ENCODE measurements at places on chromosomes 7 and 10.

- no peak overlapping the region for H3K4me3 ChIP-seq
- no peak overlapping the region for H3K27ac ChIP-seq
- H3K4me1 ChIP-seq = no peaks in the 10 kb centered on the region
These were observed 70.1 kb upstream of the HECW1 start for GRCh38 chr7:43042302-43042701.

GRCh38 chr10:43172645-43173044, 34.4 kb downstream of the CSGALNACT2 start:
- no peak overlapping the region for H3K27ac ChIP-seq
- H3K27me3 ChIP-seq = no peaks in the 10 kb centered on the region
- no peak for ATAC-seq
- H3K36me3 ChIP-seq = no peaks in the 10 kb centered on the region
- peaks cover 6% of the 10 kb centered on the region for H3K4me1 ChIP-seq
- H3K4me3 ChIP-seq = no peak overlapping the region

GRCh38 chr10:124977648-124978375, 35.9 kb downstream of the ZRANB1 start:
- no peak overlapping the region for H3K4me3 ChIP-seq
- H3K4me1 ChIP-seq = peaks cover 17% of the 10 kb centered on the region
- H3K27ac ChIP-seq = no peak overlapping the region
- H3K27me3 ChIP-seq = no peaks in the 10 kb centered on the region
- no peaks in the 10 kb centered on the region for H3K36me3 ChIP-seq

GRCh38 chr7:126302639-126303038, 950.1 kb downstream of the GRM8 start:
- no peak overlapping the region for H3K27ac ChIP-seq
- no peaks in the 10 kb centered on the region for H3K27me3 ChIP-seq
- H3K4me3 ChIP-seq = no peak overlapping the region

DNA sequence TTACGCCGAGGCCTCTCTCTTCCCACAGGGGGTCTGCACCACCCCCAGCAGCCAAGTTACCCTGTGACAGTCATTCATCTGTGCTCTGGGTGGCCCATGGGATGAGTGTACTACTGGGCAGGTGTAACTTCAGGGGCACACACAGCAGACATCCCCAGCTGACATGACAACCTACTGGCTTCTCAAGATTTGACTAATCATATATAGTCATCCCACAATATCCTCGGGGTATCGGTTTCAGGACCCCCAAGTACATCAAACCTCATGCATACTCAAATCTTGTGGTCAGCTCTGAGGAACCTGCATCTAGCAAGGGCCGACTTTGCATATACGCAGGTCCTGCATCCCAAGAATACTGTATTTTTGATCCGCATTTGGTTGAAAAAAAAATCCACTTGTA, 336.9 kb upstream of the C7orf33 start:
- no peaks in the 10 kb centered on the region for H3K4me1 ChIP-seq
- no peaks in the 10 kb centered on the region for H3K36me3 ChIP-seq
- H3K27me3 ChIP-seq = no peaks in the 10 kb centered on the region
- no peak for ATAC-seq

DNA sequence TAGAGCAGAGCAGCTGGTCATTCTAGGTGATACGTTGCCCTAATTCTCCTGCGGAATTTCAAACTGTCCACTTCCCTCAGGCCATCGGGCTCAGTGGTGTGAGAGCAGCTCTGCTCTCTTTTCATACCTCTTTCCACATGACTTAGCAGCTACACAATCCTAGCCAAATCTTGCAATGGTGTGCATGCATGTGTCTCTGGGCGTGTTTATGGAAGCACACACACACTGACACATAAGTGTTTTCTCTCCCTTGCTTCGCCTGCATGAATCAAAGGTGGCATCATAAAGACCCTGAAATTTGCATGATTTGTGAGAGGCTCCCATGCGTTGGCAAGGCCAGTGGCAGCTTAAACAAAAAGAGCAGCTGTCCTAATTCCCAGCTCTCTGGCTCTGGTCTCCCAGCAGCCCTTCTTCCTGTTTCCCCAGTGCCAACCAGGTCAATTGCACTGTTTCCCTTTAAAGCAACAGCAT, 1189.5 kb downstream of the GATA3 start:
- no peak overlapping the region for H3K4me3 ChIP-seq
- no peaks in the 10 kb centered on the region for H3K4me1 ChIP-seq
- H3K27ac ChIP-seq = no peak overlapping the region
- H3K27me3 ChIP-seq = peaks cover 12% of the 10 kb centered on the region

- H3K36me3 ChIP-seq = no peaks in the 10 kb centered on the region
- no peak overlapping the region for H3K4me3 ChIP-seq
- H3K27me3 ChIP-seq = no peaks in the 10 kb centered on the region
These were observed 57.1 kb downstream of the COL28A1 start for GRCh38 chr7:7478569-7478968.

DNA sequence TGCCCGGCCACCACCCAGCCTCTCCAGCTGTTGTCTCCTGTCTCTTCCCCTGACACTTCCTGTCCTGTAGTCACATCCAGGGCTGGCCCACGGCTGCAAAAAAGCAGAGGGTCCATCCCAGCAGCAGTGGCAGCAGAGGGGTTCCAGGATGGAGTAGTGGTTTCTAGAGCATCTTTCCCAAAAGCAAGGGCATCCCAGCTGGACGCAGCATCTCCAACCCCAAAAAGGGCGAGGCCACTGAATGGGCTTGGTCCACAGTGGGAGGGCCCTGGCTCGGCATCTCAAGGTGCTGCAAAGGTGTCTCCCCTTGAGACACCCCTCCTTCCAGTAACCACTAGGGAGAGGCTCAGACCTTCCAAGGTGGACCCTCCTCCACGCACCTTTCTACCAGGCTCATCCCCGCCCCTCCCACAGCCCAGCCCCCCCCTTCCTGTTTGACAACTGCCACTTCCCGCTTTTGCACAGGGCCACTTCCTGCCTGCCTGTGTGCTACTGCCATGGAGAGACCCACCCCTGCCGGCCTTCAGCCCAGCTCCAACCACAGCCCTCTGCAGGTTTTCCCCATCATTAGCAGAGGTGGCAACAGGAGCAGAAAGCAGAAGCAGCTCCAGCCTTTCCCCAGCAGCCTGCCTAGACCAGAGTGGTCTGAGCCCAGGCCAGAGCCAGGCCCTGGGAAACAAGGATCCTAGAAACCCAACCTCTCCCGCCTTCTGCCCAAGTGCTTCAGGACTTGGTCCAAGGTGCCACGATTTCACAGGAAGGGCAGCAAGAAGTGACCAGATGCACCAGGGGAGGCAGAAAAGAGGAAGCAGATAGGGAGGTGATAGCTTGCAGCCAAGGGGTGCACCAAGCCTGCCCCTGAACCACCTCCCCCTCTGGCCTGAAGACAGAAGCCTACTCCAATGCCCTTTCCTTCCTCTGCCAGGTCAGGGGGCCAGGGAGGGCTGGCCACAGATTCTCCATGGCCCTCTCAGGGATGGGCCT, 8.6 kb downstream of the CAMK2G start:
- peaks cover 39% of the 10 kb centered on the region for H3K4me1 ChIP-seq
- H3K27ac ChIP-seq = peak overlapping the region; percentile 21
- no peaks in the 10 kb centered on the region for H3K27me3 ChIP-seq
- peak; percentile 42 for ATAC-seq
- peak overlapping the region; percentile 6 for H3K4me3 ChIP-seq
- H3K36me3 ChIP-seq = no peaks in the 10 kb centered on the region

GRCh38 chr10:60257767-60258428, 131.8 kb downstream of the ANK3 start:
- H3K4me1 ChIP-seq = no peaks in the 10 kb centered on the region
- no peak overlapping the region for H3K27ac ChIP-seq
- H3K4me3 ChIP-seq = no peak overlapping the region
- H3K36me3 ChIP-seq = no peaks in the 10 kb centered on the region

All from gastroesophageal sphincter (tissue), 4 donors.